ENCODE measurements at places on chromosomes 11 and 22.

DNA sequence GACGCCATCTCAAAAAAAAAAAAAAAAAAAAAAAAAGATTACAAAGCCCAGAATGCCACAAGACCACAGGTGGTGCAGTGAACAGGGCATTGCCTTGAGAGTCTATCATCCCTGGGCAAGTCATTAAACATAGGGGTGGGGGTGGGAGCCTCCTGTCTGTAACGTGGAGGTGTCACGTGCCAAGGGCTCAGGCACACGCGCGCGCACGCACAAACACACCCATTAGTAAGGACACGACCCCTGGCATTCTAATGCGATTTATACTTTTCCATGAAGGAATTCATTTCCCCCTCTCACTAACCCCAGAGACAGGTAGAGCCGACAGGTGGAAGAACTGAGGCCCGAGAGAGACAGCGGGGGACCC is 5.8 kb upstream of the GCAT start:
- DNase-seq = no peak

DNA sequence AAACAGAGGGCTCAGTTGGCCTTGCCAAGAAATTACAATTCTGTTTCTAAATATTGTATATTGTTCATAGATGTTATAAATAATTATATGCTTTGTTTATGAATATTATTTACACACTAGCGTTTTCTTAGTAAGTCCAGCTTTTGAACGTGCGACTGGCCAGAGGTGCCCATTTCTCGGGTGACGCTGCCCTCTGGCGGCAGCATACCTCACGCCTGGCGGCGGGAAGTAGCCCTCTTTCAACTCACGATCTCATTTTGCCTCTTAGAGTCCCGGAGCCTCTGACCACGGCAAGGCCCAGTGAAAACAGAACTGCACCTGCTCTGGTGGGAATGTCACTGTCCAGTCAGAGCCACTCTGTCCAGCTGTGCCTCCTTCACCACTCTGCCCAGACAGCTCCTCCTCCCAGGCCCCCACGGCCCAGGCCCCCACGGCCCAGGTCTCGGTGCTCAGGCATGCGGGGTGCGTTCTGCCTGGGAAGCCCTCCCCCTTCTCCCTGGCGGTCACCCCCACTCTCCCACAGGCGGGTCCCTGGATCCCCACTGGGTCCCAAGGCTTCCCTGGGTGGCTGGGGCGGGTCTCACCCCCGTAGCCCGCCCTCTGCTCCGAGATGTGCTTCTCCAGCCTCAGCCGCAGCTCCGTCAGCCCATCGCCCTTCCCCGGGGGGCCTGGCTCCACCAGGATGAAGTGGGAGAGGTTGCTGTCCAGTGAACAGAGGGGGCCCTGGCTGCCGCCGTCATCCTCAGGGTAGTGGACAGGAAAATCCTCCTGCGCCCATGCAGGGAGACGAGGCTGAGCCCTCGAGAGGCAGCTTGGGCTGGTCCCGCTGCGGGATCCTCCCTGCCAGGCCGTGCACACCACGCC is 19.3 kb downstream of the TSSC4 start:
- no peak for DNase-seq

- no peak for DNase-seq
Measured at GRCh38 chr22:45886540-45886939, 90.4 kb downstream of the WNT7B start.

- DNase-seq = peak; percentile 8
Measured at GRCh38 chr22:44920183-44920582, 89.6 kb downstream of the PHF21B start.

DNA sequence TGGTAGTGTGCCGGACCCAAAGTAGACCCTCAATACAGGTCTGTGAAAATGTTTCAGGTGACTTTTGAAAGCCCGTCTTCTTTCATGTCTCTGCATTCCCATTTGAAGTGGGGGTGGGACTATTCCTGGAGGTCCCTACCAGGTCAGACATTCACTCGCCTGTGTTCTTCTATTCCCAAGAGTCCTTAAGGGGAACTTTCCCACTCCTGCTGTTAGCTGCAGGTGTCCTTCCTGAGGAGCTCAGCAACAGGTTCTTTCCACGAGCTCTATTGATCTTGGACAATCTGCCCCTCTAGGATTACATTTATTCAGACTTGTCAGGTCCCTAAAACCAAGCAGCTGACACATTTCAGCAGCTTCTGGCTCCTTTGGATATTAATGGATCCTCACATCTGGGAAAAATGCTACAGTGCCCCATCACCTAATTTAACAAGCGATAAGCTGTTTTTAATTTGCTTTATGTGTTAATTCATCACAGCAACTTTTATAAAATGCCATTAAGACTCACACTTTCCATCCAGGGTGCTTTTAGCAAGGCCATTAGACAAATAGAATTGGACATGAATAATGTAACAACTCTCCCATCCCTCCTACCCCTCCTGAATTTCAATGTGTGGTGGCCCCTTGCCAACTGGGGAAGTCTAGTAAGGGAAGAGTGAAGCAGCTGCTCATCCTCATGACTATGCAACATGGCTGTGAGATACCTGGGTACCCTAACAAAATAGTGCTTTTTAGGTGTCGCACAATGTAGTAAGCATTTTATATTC is 259.5 kb upstream of the CCDC90B start:
- DNase-seq = no peak

DNA sequence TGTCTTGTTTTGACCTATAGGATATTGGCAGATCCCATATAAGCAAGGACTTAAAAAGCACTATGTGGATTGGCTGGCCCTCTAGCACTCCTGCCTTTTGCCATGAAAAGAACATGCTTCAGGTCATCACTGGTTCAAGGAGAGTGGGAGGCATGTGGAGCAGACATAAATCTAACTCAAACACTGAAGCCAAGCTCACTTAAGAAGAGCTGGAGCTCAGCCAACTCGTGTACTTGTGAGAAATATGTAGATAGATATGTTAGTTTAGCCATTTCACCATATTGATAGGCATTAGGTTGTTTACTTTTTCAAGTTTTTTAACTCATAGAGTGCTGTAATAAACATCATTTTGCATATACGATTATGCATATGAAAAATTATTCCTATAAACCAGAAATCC is 19.9 kb upstream of the BBOX1 start:
- DNase-seq = no peak

- DNase-seq = no peak
Measured at GRCh38 chr11:129825380-129825779, 9.7 kb downstream of the TMEM45B start.

DNA sequence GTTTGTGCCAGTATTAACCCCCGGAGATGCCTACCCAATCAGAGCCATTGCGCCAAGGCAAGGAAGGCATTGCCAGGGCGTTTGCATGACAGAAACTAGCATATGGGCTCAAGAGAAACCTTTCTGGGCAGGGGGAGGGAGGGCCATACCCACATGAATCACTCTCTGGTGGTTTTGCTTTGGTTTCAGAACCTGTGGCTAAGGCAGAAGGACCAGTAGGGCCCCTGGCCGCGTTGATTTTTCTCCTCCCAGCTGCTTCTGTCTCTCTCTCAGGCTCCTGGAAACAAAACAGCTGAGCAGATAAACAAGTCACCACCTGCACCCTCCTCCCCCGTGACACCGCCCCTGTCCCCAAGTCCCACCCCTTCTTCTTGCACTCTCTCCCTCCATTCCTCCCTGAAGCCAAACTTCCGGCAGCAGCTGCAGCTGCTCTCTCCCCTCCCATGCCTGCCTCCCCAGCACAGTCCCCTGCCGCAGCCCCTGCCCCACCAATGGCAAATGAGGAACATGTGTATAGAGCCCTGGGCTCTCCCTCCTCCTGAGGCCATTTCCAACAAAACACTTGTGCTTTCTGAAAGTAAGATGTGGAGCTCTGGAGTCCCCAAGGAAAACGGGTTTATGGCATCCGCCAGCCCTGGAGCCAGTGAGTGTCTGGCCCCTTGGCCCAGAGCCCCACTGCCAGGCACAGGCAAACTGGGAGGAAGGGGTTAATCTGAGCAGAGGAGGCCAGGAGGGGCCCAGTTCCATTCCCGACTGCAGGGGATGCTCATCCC is 39.0 kb upstream of the ADA2 start:
- no peak for DNase-seq

GRCh38 chr22:37734964-37735451 is 38.2 kb downstream of the TRIOBP start:
- DNase-seq = no peak

All from natural killer cell treated with Interleukin-12 subunit alpha and Interleukin-12 subunit beta and Interleukin-15 and Interleukin-18, amount 100 ng/mL, for 72 hours (primary cell).